Breast epithelium (tissue), 4 donors: ENCODE measurements at places on chromosomes 7 and 10. TPM values are rescaled to one million over a fixed set of nuclear protein-coding genes. Genes with fewer than 3 reads are reported as not detected.

Gene PTF1A
- not detected for total RNA-seq

Gene SP8
- not detected for total RNA-seq

Gene CHAT
- total RNA-seq, result not detected

Gene PPP1R3A
- total RNA-seq, result not detected

Gene PWWP2B
- 13.4 TPM for total RNA-seq

Gene LIPF
- not detected for total RNA-seq

Gene NODAL
- total RNA-seq, result not detected

Gene URGCP
- total RNA-seq, result 39.2 TPM

Gene AKR1B15
- 0.33 TPM for total RNA-seq

Gene NPSR1
- not detected for total RNA-seq

Gene HOXA2
- 5.4 TPM for total RNA-seq

Gene CLDN4
- total RNA-seq, result 379 TPM

Gene OR2A1
- 0.33 TPM for total RNA-seq

Gene PYROXD2
- total RNA-seq, result 13.2 TPM

Gene SAP25
- total RNA-seq, result 0.98 TPM

Gene NPM3
- 37.3 TPM for total RNA-seq

Gene MMD2
- total RNA-seq, result not detected

Gene TUBB8
- not detected for total RNA-seq

Gene HACD1
- total RNA-seq, result 60.3 TPM

Gene NKX1-2
- total RNA-seq, result 0.33 TPM

Gene ITPRID1
- 1.6 TPM for total RNA-seq

Gene TFR2
- 0.48 TPM for total RNA-seq

Gene ZNF248
- total RNA-seq, result 29.6 TPM

Gene SRGN
- total RNA-seq, result 97.2 TPM

Gene PON3
- total RNA-seq, result 5.9 TPM

Gene HOXA6
- 9.0 TPM for total RNA-seq

Gene COX19
- total RNA-seq, result 8.8 TPM
